CD4-positive, alpha-beta T cell (primary cell): ENCODE measurements at places on chromosomes 5 and 9. TPM values are rescaled to one million over a fixed set of nuclear protein-coding genes. Genes with fewer than 3 reads are reported as not detected.
A peak's percentile ranks its signal among the peaks of the same experiment; 100 is the strongest.

- peaks cover 4% of the 10 kb centered on the region for H3K27me3 ChIP-seq
- no peaks in the 10 kb centered on the region for H3K36me3 ChIP-seq
- H3K4me3 ChIP-seq: no peak overlapping the region
- H3K27ac ChIP-seq: no peak overlapping the region
- DNase-seq: no peak
Observed at GRCh38 chr9:134489621-134490408, 151.8 kb upstream of the COL5A1 start.

GRCh38 chr9:82757924-82758323, 305.0 kb downstream of the RASEF start:
- DNase-seq: no peak
- H3K4me3 ChIP-seq: no peak overlapping the region
- H3K36me3 ChIP-seq: no peaks in the 10 kb centered on the region
- no peaks in the 10 kb centered on the region for H3K4me1 ChIP-seq

DNA sequence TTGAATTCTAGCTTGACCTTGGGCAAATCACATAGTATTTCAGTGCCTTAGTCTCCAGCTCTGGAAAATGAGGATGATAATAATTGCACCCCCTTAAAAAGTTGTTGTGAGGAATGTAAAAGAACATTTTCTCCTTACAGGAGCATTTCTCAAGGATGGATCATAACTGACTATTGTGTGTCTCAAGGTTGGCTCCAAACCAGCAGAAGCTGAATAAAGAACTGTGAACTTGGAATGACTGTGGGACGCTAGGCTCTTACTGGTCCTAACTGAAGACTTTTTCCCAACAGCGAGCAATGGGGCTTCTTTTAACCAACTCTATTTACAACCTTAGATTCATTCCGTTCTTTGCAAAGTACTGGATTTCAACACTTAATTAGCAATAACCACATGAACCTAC, 26.2 kb upstream of the GLRX start:
- no peaks in the 10 kb centered on the region for H3K36me3 ChIP-seq
- peaks cover 3% of the 10 kb centered on the region for H3K27me3 ChIP-seq
- H3K27ac ChIP-seq: no peak overlapping the region
- H3K4me3 ChIP-seq: no peak overlapping the region
- no peak for DNase-seq

DNA sequence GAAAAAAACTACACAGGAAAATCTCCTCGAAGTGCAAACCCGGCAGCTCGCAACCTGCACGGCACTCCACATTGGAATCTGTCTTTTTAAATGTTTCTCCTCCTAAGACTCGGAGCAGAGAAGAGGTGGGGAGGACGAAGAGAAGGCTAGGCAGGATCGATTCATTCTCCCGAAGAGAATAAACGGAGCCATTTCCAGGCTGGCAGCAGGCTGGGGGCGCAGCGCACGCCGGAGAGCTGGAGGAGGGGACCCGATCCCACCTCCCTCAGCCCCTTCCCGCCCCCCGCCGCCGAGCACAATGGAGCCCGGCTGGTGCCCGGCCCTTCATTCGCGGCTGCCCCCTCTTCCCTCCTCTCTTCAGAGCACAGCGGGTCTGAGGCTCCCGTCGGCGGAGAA, 628 bp downstream of the HOMER1 start:
- peaks cover 15% of the 10 kb centered on the region for H3K27me3 ChIP-seq
- H3K27ac ChIP-seq: no peak overlapping the region
- H3K4me3 ChIP-seq: peak overlapping the region; percentile 79
- H3K36me3 ChIP-seq: no peaks in the 10 kb centered on the region
- peaks cover 19% of the 10 kb centered on the region for H3K4me1 ChIP-seq
- no peak for DNase-seq

DNA sequence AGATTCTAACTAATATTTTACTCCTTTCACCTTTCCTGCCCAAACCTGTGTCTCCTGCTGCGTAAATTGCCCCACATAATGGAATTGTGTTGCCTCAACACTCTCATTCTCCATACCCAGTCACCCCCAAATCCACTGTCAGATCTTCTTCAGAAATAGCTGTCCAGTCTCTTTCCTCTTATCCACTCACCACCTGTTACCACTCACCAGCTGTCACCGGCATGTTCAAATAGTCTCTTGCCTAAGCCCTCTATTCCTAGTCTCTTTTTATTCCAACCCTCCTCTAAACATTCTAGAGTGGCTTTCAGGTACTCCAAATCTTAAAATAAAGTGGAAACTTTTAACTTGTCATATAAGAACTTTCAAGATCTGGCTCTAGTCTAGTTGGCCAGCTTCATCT, 262.0 kb upstream of the FBXL7 start:
- H3K36me3 ChIP-seq: no peaks in the 10 kb centered on the region
- DNase-seq: no peak
- no peaks in the 10 kb centered on the region for H3K4me1 ChIP-seq
- no peaks in the 10 kb centered on the region for H3K27me3 ChIP-seq
- H3K27ac ChIP-seq: no peak overlapping the region
- H3K4me3 ChIP-seq: no peak overlapping the region

- H3K36me3 ChIP-seq: no peaks in the 10 kb centered on the region
- DNase-seq: no peak
- no peaks in the 10 kb centered on the region for H3K27me3 ChIP-seq
- no peak overlapping the region for H3K4me3 ChIP-seq
Observed at GRCh38 chr5:66362687-66363086, 218.6 kb downstream of the SREK1 start.

DNA sequence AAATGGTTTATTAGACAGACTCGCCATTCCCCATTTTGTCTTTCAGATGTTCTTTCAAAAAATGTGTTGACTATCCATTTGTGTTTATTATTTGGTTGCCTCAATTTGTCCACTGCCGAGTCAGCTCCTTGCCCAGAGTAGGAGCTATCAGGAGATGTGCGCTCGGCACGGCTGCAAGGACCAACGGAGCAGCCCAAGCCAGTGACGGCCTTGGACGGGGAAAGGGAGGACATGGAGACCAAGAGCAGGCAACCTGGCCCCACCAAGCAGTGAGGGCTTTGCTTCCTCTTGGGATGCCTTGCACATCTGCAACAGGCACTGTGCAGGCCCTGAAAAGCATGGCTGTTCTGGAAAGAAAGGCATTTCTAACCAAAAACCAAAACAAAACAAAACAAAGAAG, 69.8 kb downstream of the DEPDC1B start:
- no peak for DNase-seq
- H3K27ac ChIP-seq: no peak overlapping the region
- no peaks in the 10 kb centered on the region for H3K36me3 ChIP-seq
- no peaks in the 10 kb centered on the region for H3K4me1 ChIP-seq
- H3K4me3 ChIP-seq: no peak overlapping the region

DNA sequence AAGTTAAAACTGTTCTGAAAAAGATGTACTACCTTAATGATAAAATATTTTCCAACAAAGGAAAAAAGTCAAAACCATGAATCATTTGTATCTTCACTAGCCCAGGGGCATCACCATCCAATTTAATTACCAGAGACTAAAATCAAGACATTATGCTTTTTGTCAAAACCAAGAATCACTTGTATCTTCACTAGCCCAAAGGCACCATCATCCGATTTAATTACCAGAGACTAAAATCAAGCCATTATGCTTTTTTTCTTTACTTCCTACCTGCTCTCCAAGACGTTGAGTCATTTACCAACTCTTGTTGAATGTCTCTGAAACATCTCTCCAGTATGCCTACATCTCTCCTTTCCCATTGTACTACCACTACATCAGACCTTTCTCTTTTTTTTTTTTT, 37.9 kb downstream of the FBXO38 start:
- H3K27me3 ChIP-seq: no peaks in the 10 kb centered on the region
- H3K4me1 ChIP-seq: no peaks in the 10 kb centered on the region
- DNase-seq: no peak
- H3K4me3 ChIP-seq: no peak overlapping the region

GRCh38 chr5:72288924-72289323, 31.1 kb downstream of the MRPS27 start:
- no peak overlapping the region for H3K4me3 ChIP-seq
- no peak for DNase-seq
- H3K4me1 ChIP-seq: no peaks in the 10 kb centered on the region
- peaks cover 26% of the 10 kb centered on the region for H3K36me3 ChIP-seq
- H3K27ac ChIP-seq: no peak overlapping the region
- no peaks in the 10 kb centered on the region for H3K27me3 ChIP-seq

DNA sequence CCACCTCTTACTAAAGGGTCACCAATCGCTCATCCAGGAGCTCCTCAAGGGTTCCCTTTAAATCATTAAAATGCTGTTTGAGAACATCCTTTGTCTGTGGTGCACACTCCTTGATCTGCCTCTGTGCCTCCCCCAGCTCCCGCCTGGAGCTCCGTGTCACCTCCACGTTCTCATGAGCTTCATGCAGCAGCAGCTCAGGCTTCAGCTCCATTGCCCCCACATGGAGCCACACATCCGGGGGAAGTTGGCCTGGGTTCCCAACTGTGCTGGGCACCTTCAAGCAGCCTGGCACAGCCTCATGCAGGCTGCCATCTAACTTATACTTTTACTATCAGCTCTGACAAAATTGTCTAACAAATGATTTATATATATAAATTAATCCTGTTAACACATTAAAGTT, 585.8 kb upstream of the FAM174A start:
- H3K4me3 ChIP-seq: no peak overlapping the region
- no peaks in the 10 kb centered on the region for H3K4me1 ChIP-seq
- H3K36me3 ChIP-seq: no peaks in the 10 kb centered on the region
- no peak for DNase-seq
- no peak overlapping the region for H3K27ac ChIP-seq

DNA sequence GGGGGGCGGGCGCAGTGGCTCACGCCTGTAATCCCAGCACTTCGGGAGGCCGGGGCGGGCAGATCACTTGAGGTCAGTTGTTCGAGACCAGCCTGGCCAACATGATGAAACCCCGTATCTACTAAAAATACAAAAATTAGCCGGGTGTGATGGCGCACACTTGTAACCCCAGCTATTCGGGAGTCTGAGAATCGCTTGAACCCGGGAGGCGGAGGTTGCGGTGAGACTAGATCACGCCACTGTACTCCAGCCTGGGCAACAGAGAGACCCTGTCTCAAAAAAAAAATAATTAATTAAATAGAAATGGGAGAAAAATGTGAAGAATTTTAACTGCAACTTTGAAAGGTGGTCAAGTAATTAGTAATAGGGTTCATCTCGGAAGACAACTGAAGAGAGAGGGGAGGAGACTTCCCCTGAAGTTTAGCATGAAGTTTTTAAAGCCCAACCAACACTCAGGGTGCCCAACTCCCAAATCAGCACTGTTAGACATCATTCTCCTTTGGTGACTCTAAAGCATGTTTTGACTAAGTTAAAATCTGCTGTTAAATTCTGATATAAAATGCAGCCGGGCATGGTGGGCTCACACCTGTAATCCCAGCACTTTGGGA, 1.4 kb upstream of the CSNK1A1 start:
- no peaks in the 10 kb centered on the region for H3K27me3 ChIP-seq
- no peak for DNase-seq
- peaks cover 14% of the 10 kb centered on the region for H3K36me3 ChIP-seq
- H3K27ac ChIP-seq: no peak overlapping the region
- peaks cover 25% of the 10 kb centered on the region for H3K4me1 ChIP-seq
- H3K4me3 ChIP-seq: no peak overlapping the region

GRCh38 chr5:98994611-98995010, 65.8 kb upstream of the CHD1 start:
- no peak overlapping the region for H3K4me3 ChIP-seq
- DNase-seq: no peak
- H3K4me1 ChIP-seq: no peaks in the 10 kb centered on the region
- H3K27ac ChIP-seq: no peak overlapping the region

Gene MAT2B
- 34.7 TPM for total RNA-seq

Gene PIP5K1B
- not detected for total RNA-seq

Gene IFT74
- total RNA-seq: 7.3 TPM

Gene HTR1A
- total RNA-seq: not detected

Gene FANCG
- 24.6 TPM for total RNA-seq

Gene COL5A1
- total RNA-seq: 0.41 TPM
